ENCODE measurements at places on chromosomes 12 and 14.

DNA sequence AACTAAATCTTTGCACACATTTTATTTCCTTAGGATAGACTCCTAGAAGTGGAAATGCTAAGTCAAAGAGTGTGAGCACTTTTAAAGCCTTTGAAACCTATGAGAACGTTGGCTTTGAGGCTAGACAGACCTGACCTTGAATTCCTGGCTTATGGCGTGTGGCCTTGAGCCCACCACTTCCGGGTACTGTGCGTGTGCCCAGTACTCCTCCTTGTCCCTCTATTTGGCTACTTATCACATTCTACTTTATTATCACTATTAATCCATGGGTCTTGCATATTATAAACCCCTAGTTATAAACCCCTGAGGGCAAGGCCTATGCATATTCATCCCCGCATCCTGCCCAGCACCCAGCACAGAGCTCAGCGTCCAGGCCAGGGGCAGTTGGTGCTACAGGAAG is 26.0 kb upstream of the CD27 start:
- no peak for DNase-seq

DNA sequence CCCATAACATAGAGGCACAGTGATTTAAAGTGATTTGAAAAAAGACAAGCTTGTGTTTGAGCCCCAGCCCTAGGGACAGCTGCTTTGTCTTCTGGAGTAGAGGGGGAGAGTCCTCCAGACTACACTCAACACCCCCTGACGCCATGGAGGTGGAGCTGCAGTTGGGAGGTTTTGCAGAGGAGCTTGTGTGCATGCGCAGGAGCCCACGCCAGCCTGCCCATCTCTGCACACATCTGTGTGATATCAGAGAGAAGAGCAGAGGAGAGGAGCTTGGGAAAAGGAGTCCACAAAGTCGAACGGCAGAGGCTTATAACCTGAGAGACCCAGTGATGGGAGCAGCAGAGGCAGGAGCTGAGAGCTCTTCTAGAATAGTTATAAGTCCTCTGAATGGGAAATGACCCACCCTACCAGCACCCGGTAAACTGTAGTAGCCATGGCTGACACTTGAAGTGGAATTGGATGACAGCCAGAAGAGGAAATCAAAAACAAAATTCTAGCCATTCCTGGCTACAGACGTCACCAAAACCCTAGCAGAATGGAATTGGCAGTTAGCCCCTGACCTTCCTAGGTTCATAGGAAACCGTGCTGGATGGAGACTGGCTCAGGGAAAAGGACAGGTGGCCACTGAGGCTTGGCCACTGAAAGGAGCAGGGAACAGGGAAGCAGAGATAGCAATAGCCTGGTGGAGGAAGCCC is 185.1 kb upstream of the VASH1 start:
- no peak for DNase-seq

- peak; percentile 51 for DNase-seq
These were observed 1.1 kb downstream of the NUMB start for GRCh38 chr14:73457041-73457923.

DNA sequence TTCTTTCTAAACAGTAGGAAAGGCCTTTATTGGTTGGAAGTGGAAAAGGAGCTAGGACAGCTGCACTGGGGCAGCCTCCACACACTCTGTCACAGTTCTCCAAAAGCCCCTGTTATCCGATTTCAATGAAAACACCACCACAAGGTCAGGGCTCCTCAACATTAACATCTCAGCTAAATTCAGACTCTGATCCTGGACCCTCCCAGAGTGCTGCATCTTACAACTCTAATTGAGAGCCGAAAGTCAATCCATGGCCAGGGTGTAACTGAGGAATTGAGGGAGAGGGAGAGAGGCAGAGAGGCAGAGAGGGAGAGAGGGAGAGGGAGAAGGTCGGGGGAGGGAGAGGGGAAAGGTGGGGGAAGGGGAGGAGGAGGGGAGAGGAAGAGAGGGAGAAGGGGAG is 32.1 kb downstream of the DICER1 start:
- no peak for DNase-seq

DNA sequence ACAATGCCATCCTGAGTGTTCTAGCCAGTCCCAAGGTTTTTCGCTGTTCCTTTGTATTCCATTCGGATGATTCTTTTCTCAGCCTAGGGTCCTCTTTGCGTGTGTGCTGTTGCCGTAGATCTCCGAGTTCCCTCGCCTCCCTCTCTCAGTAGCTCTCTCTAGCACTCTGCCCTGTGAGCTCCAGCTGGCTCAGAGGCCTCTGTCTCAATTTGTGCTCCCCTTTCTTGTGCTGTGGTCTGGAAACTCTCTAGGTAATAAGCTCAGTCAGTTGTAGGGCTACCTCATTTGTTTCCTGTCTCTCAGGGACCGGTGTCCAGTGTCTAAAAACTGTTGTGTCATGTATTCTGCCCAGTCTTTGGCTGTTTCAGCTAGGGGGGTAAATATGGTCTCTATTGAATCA is 179.3 kb downstream of the PCNX1 start:
- no peak for DNase-seq

GRCh38 chr12:60052483-60052882 is 456.7 kb downstream of the SLC16A7 start:
- DNase-seq: no peak

DNA sequence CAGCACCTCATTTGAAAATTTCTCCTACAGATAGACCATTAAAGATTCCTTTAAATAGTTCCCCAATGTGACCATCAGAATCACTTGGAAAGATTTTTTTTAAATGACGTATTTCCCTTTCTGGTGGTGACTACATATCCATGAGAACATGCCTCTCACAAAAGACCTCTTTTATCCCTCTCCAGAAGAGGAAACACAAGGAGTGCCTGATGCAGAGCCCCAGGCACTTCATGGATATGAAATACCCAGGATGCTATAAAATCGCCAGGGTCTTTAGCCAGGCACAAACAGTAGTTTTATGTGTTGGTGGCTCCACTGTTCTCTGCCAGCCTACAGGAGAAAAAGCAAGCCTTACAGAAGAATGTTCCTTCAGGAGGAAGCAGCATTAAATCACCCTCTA is 97.1 kb downstream of the ETNK1 start:
- no peak for DNase-seq

- no peak for DNase-seq
These were observed 38.8 kb downstream of the CACNA2D4 start for GRCh38 chr12:1879633-1880032.

DNA sequence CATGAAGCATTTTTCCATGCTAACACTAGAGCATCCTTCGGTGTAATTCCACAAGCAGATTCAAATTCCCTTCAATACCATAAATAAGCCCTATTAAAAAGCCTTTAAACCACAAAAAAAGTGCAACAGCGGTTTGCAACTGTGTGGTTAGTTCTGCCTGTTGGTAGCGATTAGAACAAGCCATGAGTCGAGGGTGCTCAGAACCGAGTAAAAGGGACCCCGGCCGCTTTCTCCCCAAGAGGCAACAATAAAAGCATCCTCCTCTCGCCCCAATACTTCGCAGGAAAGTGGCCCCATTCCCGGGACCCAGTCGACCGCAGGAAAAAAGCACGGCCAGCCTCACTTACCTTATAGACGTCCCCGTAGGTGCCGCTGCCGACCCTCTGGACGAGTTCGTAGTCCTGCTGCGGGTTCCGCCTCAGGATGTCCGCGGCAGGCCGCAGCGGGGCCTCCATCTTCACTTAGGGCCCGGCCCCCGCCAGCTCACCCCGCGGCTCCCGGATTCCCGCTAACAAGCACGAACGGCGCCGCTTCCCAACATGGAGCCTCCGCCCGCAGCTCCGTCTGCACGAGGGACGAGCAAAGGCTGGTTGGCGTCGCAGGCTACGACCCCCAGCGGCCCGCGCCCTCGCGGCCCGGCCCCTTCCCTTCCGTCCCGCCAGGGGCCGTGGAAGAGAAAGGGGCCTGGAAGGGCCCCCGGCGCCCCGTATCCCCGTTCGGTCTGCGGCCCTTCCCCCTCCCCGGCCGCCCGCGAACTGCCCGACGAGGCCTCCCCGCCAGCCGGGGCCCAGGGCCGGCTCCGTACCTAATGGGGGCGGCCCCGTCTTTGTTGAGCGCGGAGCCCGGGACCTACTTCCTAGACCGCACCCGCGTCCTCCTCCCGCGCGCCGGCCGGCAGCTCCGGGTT is 521 bp downstream of the MAP4K5 start:
- peak; percentile 76 for DNase-seq

DNA sequence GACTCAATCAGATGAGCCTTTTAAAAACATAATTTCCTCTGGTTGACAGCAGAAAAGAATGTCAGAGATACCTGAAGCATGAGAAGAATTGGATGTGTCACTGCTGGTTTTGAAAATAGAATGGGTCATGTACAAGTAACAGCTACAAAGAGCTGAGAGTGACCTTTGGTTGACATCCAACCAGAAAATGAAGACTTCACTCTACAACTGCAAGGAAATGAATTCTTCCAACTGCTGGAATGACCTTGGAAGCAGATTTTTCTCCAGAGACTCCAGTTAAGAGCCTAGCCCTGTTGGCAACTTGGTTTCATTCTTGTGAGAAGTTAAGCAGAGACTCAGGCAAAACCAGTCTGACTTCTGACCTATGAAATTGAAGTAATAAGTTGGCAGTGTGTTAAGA is 505.9 kb downstream of the SLC16A7 start:
- no peak for DNase-seq

GRCh38 chr12:31843398-31844095 is 114.7 kb upstream of the AMN1 start:
- no peak for DNase-seq

GRCh38 chr12:6135071-6135470 is 10.6 kb upstream of the VWF start:
- no peak for DNase-seq

DNA sequence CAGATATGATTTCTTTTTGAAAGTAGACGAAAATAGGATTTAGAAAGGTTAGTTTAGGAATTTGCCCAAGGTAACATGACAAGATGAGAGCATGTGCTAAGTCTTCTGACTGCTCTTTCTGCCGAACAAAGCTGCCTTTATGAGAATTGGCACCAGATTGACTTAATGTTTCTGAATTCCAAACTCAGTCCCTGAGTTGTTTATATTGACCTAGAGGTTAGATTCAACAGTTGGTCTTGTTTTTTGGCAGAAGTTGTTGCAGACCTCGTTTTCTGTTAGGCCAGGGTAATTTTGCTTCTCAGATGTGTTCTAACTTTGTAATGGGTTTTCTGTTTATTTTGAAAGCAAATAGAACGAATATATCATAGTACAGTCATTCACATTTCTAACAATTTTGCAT is 61.5 kb upstream of the LRTM2 start:
- DNase-seq: no peak

DNA sequence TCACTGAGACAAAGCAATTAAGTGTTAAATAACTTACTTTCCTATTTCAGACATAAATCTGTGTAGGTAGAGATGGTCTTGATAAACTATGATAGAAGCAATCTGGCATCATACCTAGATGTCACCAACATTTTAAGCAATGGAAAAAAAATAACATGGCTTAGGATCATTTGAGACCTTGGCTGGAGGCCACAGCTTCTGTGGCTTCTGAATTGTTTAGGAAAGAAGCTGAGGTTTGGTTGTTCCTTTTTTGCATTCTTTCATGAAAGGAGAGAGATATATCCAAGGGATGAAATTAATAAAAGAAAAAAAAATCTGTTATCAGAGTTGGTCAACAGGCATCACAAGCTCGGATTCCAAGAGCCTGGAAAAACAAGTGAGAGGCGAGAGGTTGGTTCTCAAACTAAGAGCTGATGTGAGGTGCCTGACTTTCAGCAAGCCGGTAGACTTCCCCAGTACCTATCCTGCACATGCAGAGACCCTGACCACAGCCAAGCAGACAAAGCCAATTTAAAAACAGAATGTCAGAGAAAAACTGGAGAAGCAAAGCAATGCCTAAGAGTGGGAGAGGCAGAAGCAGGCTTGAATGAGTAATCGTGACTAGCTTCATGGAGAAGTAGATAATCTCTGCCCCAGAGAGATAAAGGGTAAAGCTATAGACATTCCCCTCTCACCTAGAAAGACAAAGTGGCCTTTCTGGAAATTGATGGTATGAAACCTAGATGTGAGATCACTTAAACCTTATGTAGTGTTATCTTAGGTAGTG is 43.4 kb upstream of the ST8SIA1 start:
- no peak for DNase-seq

Measured in D341Med (cell line).